ENCODE measurements at places on chromosomes 16 and 17.

GRCh38 chr16:48965386-48965785, 316.3 kb downstream of the CBLN1 start:
- no peak for DNase-seq

DNA sequence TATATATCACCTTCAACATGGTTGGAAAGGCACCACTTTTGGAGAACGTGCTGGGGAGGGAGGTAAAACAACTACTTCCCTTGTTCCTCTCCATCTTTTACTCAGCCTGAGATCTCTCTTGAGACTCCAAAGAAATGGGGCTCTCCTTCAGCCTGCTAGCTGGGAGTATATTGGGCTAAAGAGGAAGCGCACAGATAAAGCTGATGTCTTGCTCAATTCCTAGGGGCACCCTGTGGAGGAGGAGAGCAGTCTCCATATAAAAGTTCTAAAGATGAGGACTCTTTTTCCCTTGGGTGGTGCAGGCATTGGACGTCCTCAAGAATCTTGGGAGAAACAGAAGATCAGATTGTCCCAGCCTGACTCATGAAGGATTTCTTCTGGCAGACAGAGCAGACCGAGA, 4.6 kb upstream of the ETV4 start:
- DNase-seq: no peak

DNA sequence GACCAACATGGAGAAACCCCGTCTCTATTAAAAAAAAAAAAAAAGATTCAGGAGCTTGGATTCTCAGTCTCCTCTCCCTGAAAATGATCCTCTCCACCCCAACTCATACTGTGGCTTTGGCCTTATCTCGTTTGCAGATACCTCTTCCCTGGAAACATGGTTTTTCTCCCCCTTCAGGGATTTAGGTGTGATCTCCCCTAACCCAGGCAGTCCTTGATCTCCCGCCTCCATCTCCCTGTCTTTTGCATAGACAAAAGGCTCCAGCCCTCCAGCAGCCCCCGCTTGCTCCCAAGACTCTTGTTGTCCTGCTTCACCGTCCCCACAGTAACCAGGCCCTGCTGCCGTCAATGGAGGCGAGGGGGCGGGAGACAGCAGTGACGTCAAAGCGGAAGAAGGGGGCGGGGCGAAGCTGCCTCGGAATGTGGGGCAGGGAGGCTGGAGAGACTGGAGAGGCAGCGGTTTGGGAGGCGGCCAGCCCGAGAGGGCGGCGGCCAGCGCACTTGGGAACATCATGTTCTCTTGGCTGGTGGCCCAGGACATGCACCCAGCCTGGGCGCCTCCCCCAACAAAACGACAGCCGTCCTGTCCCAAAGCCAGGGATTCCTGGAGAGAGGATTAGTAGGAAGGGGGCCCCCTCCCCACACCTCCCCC, 1.9 kb upstream of the PER1 start:
- DNase-seq: peak; percentile 87

- no peak for DNase-seq
These were observed at the start of gene KRT23 for GRCh38 chr17:40937384-40937819. Gene KRT23 (minus strand): TSS chr17:40937646. CDS start chr17:40936603, 1,043 bp downstream.
